ENCODE measurements at places on chromosomes 2 and 18.

DNA sequence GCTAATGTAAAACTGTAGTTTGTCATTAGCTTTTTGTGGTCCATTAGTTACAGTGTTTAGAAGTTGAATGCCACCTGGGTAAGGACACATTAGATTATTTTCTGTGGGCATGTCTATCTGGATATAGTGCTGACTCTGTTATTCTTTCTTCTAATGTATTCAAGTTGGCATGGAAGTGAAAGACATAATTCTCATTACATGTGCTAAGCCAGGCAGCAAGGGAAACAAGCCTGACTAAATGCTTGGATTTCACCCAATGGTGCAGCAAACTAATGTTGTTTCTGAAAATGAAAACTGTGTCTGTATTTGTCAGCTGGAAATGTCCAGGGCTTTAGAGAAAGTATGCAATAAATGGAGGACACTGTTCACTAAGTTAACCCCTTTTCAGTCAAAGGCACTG, 100.7 kb downstream of the NUP35 start:
- DNase-seq = no peak

DNA sequence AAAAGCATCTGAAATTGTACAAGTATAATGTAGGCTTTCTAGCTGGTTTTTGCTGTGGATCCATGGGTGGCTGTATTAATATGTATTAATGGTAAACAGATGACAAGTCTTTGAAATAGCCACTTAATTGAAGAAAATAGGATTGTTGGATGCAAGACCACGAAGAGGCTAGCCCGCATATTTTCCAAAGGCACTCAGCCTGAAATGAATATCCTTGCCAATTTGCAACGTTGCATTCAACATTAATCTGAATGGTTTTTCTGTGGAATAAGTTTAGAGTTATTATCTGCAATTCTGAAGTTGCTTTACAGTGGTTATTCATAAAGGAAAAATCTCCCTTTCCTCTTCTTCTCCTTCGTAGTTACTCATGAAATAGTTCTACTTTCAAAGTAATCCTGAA, 86.2 kb upstream of the SPATS2L start:
- no peak for DNase-seq

DNA sequence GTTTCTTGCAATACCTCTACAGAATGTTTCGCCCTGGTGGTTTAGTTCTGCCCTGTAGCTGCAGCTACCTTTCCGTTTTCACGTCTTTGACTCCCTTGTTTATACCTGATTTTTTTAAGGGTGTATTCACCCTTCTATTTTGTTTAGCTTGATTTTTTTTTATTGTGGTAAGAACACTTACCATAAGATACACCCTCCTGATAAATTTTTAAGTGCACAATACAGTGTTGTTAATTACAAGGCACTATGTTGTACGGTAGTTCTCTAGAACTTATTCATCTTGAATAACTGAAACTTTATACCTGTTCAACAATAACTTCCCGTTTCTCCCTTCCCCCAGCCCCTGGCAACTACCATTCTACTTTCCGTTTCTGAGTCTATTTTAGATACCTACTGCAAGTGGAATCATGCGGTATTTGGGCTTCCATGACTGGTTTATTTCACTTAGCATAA, 48.9 kb upstream of the NABP1 start:
- DNase-seq = no peak

DNA sequence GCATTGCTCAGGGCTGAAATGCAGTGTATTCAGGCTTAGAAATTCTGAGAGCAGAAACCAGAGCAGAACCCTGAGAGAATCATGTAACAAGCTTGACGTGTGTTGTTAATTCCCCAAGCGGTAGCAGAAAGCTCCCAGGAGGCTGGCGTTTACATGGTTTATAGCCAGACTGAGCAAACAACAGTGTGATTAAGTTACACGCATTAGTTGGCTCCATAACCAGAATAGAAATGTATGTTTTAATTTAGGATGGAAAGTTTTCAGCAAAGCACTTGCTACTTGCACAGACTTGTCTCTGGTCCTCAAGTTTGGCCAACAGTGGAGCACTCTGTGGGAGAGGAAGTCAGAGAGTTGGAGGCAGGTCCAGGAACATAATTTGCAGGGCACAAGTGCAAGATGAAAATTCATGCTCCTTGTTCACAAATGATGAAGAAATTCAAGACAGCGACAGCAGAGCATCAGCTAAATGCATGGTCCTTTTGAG, 69.3 kb downstream of the MAPK4 start:
- DNase-seq = no peak

DNA sequence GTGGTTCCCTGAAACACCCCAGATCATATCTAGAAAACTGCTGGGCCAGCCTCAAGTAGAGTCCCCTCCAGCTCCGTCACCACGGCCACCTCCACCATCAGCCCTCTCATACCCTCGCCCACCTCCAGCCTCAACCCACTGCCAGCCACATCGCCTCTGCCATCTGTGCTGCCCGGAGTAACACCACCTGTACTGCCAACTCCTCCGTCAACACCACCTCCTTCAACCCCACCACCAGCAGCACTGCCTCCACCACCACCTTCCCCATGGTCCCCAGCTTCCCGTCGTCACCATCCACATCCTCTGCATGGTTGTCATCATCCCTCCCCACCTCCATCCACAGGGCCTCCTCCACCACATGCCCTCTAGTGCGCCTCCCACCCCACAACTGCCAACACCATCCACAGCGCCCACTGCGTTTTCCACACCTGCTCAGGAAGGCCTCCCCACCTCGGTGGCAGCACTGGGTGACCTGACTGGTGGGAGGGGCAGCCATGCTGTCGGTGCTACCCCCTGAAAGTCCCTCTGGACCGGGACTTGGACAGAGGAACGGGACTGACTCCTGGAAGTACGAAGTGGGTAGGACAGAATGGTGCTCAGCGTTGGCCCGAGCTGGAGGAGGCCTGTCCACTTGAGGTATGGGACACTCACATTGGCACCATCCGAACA, 1.6 kb downstream of the SNED1 start:
- no peak for DNase-seq

DNA sequence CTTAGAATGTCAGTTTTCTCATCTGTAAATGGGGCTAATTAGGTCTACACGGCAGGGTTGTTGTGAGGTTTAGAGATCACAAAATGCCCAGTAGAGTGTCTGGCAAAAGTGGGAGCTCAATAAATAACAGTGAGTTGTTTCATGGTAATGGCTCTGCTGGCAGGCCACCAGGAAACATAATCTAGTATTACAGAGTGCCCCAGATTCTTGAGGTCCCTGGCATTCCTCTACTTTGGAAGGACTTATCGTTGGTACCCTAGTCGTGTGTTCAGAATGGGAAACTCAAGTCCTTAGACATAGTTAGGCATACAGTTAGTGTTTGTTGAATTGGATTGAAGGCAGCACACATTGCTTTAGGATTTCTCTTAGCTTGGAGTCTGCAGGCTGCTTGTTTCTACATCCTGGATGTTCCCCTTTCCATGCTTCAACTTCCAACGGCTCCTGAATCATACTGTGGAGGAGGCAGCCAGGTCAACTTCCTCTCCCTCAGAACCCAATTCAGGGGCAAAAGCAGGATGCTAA, 161.5 kb upstream of the FOSL2 start:
- peak; percentile 53 for DNase-seq

DNA sequence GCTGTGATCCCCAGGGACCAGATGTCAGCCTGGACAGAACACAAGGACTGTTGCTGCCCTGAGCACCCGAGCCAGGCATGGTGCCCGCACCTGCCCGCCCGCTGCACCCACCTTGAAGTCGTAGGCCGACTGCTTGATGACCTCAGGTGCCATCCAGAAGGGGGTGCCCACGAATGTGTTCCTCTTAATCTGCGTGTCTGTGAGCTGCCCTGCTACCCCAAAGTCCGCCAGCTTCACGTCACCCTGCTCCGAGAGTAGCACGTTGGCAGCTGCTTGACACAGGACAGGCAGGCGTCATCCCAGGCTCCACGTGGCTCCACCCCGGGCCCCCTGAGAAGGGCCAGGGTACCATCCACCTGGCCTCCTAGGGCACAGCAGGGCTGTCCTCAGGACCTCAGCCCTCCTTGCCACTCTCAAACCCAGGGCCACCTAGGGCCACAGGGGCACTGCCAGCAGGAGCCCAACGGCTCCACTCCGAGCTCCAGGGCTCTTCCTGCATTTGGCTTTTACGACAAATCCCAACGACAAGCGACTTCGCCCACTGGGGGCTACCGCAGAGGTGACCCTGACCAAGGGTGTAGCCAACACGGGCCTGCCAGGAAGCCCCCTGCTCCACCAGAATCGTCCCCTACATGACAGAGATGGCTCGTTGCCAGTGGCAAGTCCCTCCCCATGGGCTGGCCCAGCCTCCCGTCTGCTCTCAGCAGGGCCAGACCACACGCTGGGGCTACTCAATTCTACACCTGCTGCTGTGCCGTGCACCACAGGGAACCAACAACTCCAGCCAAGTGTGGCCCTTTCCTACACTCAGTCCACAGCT, 9.0 kb downstream of the STK25 start:
- DNase-seq = no peak

GRCh38 chr2:45117383-45117782, 108.1 kb upstream of the SIX2 start:
- no peak for DNase-seq

- no peak for DNase-seq
Measured at GRCh38 chr2:148817210-148817708, 57.8 kb upstream of the KIF5C start.

GRCh38 chr2:68216454-68217310, 35.6 kb downstream of the PPP3R1 start:
- DNase-seq = no peak

GRCh38 chr2:196361606-196362326, 190.4 kb upstream of the STK17B start:
- DNase-seq = no peak

- no peak for DNase-seq
Measured at GRCh38 chr18:44638034-44638540, 42.6 kb upstream of the SETBP1 start.

- DNase-seq = no peak
Measured at GRCh38 chr2:108413711-108414095, 35.3 kb upstream of the GCC2 start.

DNA sequence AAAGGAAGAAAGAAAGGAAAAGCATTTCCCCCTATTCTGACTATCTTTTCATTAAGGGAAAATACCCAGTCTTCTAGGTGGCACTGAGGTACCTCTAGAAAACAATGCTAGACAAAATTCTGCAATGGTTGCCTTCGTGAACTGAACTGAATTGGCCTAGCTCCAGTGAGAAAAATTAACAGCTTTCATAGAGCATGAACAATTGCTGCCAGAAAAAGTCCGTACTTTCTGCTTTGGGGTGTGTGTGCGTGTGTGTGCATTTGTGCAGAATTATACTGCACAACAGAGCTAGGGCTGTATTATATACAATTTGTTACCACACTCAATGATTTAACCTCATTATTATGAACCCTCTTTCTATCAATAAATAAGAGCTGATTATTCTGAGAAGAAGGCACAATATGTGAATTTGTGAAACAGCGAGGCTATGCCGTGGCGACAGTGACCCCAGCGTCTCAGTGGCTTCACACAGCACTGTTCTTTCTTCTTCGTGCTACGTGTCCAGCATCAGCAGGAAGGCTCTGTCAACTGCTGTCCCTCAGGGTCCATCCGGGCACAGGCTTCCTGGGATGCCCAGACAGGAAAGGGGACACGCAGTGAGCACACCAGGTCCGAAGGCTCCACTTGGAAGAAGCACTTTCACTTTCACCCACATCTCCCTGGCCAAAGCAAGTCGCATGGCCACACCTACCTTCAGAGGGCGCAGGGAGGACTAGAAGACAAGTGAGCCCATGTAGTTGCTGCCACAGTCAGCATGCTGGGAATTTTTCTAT, 47.5 kb downstream of the PTGR3 start:
- peak; percentile 53 for DNase-seq

DNA sequence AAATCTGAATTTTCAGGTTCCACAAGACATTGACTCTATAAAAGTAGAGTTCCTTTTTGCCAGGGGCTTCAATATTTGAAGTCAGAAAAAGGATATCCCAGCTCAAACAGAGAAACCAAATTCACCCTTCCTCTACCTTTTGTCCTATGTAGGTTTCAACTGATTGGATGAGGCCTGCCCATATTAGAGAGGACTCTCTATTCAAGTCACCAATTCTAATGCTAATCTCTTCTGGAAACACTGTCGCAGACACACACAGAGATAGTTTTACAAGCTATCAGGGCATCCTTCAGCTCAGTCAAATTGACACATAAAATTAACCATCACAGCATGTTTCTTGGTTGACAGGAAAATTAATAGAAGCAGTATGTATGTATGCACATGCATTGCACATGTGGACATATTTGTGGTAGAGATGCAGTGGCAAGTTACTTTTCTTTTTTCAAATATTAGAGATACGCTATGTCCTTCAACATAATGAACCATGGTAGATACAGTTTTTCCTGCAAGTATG, 207.1 kb downstream of the RAD51AP2 start:
- DNase-seq = no peak

- no peak for DNase-seq
Measured at GRCh38 chr2:10558281-10559030, 110.3 kb upstream of the ODC1 start.

GRCh38 chr2:136334967-136335366, 217.0 kb upstream of the CXCR4 start:
- DNase-seq = no peak

GRCh38 chr2:587087-587960, 89.9 kb downstream of the TMEM18 start:
- no peak for DNase-seq

GRCh38 chr18:12366379-12366778, 10.6 kb downstream of the AFG3L2 start:
- peak; percentile 73 for DNase-seq

DNA sequence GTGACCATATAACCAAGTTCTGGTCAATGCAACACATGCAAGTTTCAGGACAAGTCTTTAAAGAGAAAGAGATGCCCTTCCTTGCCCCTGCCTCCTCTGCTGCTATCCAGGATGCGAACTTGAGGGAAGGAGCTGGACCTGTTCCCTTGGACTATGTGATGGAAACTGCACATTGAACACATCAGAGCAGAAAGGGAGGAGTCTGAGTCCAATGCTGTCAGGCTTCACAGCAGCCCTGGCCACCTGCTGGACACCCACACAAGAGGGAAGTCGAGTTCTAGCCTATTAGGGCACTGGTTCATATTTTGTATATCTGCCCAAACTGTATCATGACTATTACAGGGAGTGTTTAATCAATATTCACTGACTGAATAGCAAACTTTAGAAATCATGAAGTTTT, 38.3 kb upstream of the TEX51 start:
- no peak for DNase-seq

DNA sequence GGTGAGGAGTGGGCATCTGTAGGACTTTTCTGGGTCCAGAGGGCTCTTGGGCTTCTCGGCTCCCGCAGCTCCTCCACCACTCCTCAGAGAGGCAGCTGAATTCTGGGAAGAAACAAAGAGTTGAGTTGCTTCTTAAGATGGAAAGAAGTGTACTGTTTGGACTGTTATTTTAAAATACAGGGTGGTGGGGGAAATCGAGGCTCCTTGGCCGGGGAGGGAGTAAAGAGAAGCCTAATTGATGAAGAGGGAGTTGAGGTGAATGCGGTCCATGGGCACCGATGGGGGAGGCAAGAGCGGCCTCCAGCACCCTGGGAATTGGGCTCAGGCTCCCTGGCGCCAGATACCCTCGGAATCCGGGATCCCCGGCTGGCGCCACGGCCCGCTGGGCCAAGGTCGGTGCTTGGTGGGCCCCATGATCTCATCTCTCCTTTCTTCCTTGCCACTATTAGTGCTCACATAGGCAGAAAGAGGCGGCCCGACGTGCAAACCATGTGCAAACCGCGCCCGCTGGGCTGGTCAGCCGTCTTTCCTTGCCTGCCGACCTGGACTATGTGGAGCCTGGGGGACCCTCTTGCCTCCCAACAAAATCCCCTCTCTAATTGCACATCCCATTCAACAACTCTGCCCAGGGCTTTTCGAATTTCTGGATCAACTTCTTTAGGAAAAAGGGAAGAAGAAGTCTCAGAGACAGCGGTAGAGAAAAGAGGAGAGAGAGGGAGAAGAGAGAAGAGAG, 604 bp upstream of the SIX3 start:
- no peak for DNase-seq

GRCh38 chr2:27306573-27307286, 1.5 kb downstream of the UCN start:
- DNase-seq = no peak

All from Right ventricle myocardium superior (tissue), 1 donor.